Hypothalamus (tissue), 51 donors: ENCODE measurements at places on chromosomes 11 and 22.

- no peak for DNase-seq
These were observed 71.9 kb upstream of the GRAMD1B start for GRCh38 chr11:123357990-123358827.

DNA sequence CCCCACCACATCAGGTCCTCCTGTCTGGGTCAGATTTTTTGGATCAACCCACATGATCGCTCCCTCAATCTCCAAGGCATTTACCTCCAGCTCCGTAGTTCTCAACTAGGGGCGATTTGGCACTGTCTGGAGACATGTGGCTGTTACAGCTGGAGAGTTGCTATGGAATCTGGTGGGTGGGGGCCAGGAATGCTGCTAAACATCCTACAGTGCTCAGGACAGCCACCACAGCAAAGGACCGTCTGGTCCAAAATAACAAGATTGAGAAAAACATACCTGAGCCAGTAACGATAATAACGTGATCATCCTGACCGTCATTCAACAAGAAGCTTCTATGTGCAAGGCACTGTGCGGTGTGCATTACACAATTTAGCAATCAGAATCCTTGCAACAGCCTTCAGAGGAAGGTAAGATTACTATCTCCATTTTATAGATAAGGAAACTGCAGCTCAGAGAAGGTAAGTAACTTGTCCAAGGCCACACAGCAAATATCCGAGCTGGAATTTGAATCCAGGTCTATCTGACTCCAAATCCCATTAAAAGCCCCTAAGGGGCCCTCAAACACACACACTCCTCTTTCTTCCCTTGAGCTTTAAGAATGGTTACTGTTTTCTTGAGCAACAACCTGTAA lies 14.3 kb upstream of the CRY2 start:
- no peak for DNase-seq

DNA sequence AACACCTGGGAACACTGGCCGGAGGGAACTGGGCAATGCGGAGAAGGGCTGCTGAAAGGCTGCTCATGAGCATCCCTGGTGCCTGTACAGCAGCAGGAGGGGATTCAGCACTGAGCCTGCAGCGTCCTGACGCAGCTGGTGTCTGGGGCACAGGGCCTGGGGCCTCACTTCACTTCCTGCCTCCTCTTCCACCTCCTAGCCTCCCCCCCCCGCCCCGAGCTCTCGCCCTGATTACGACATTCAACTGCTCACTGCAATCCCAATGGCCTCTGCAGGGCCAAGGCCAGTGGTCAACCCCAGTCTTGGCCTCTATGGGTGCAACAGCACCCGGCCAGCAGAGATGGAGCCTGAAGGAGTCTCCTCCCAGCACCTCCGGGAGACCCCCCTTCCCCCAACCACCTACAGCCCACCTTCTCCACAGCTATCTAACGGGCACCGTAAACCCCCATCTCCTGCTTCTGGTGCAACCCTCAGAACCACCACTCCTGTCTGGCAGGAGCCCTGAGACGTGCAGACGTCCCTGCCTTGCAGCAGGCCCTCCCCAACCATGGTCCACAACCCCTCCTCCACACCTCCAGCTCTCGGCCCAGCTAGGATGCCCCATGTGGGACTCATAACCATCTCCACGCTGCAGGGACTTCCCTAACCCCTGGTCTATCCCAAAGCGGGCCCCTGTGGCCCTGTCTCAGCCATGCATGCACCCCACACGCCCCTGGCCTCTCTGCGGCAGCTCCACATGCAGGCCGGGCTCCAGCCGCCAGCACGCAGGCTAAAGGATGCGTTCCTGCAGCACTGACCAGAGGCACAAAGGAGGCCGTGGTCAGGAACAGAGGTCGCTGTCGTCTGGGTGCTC lies 38.2 kb downstream of the BRD1 start:
- DNase-seq: no peak

- DNase-seq: no peak
These were observed 72.3 kb upstream of the GRK3 start for GRCh38 chr22:25492162-25492561.

DNA sequence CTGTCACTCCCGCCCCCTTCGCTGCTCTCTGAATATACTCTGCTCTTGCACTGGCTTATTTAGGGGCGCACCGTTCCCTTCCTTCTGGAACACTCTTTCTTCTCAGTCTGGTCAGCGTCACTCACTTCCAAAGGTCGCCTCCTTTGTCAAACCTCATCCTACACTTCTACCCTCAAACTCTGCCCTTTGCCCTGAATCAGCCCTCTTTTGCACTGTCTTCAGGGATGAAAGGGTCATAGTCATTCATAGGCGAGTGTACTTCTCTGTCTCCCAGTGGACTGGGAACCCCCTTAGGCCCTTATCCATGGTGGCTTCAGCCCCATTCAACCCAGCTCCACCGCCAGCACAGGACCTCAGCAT lies 15.4 kb downstream of the MOGAT2 start:
- no peak for DNase-seq

DNA sequence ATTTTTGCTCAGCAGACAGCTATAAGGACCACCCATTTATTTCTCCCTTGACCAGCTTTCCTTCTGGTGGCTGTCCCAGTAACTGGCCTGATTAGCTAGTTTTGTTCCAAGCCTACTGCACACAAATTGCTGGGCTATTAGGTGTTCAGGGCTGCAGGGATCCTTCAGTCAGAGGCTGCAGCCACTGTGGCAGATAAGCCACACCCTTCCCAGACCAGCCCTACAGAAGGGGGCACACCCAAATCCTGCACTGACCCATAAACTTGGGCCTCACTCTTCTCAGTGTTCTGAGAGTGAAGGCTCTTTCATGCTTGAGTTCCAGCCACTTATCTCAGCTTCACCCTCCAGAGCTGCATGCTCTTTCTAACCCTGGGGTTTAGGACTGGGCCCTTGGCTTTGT lies 200.0 kb downstream of the AASDHPPT start:
- no peak for DNase-seq

DNA sequence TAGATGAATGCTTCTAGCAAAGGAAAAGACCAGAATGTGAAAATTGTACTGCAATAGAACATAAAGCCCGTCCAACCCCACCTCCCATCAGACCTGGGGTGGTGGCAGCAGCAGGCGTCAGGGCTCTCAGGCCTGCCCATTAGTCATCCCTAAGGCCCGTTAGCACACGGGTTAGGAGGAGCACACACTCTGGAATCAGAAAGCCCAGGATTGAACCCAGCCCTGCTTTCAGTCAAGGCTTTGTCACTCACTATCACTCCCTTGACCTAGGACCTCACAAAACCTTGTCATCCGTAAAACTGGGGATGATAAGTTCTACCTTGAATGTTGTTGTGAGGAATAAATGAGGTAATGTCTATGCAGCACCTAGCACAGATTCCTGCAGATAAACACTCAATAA lies 26.9 kb downstream of the MICAL3 start:
- DNase-seq: no peak

DNA sequence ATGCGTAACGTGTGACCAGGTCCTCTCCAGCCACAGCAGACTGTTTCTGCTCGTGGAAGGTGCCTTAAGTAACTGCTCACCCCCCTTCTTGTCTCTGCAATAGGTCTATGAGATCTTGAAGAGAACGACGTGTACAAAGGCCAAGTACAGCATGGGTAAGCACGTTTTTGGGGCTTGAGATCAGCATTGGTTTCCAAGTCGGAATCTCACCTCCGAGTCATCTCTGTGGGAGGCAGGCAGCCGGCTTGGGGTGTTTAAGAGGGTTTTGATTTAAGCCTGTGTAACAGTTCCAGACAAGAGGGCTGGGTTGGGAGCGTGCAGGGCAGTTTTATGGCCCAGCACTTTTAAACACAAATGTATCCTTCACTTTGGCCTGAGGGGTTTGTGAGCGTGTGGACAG lies 30.1 kb downstream of the ANO1 start:
- no peak for DNase-seq

GRCh38 chr11:37104380-37104779 lies 506.3 kb upstream of the RAG2 start:
- DNase-seq: no peak
